ENCODE measurements at places on chromosomes 5 and 9. TPM values are rescaled to one million over a fixed set of nuclear protein-coding genes. Genes with fewer than 3 reads are reported as not detected.
A peak's percentile ranks its signal among the peaks of the same experiment; 100 is the strongest.

DNA sequence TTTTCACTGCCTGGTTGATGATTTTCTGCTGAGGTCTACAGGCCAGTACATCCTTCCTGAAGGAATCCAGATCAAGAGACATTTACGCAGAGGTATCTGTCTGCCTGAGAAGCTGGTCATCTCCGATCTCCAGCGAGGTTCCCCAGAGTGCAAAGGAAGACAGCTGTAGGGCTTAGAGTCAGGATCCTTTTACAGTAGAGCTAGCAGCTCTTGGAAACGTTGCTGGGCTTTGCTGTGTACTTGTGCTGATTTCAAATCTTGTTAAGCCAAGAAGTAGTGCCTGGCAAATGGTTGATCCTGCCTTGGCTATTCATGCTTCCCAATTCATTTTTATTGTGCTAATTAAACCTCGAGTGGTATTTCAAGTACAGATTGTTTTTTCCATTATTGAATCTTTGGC lies 48.9 kb downstream of the NTRK2 start:
- H3K4me1 ChIP-seq: no peaks in the 10 kb centered on the region
- no peak for DNase-seq
- H3K27ac ChIP-seq: no peak overlapping the region
- no peaks in the 10 kb centered on the region for H3K27me3 ChIP-seq
- H3K36me3 ChIP-seq: no peaks in the 10 kb centered on the region
- H3K4me3 ChIP-seq: no peak overlapping the region

GRCh38 chr5:98004463-98004862 lies 769.0 kb upstream of the RGMB start:
- H3K27me3 ChIP-seq: no peaks in the 10 kb centered on the region
- H3K36me3 ChIP-seq: no peaks in the 10 kb centered on the region
- no peaks in the 10 kb centered on the region for H3K4me1 ChIP-seq

DNA sequence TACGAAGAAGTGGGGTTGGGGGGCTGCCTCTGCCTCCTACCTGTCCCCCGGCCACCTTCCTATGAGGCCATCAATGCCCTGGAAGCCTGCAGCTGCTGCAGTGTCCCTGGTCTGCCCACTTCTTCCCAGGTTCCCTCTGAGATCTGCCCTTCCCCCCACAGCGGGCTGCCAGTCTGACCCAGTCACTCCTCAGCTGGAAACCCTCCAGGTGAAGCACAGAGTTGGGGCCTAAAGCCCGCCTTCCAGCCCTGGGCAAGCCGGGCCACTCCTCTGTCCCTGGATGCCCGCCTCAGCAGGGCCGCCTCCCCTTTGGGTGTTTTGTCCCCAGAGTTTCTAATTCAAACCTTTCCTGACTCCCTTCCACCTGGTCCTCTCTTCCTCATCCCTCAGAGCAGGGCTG lies 137.0 kb downstream of the RXRA start:
- no peaks in the 10 kb centered on the region for H3K36me3 ChIP-seq
- no peak for DNase-seq
- no peaks in the 10 kb centered on the region for H3K27me3 ChIP-seq
- no peak overlapping the region for H3K27ac ChIP-seq

DNA sequence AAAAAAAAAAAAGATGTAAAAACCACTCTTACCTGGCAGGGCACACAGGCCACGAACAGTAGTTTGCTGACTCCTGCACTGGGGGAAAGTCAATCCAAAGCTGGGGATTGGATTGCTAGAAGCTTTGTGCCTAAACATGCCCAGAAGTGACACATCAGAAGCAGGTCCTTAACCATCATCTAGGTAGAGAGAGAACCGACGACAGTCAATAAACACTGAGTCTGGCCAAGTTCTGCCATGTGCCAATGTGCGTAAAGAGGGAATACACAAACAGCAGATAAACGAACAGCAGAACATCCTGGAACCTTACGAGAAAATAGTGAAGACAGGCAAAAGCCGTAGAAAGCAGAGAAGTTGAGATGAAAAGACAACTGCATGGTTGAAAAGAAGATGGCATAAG lies 14.9 kb downstream of the SFXN1 start:
- no peak for DNase-seq
- H3K4me1 ChIP-seq: no peaks in the 10 kb centered on the region
- peaks cover 64% of the 10 kb centered on the region for H3K36me3 ChIP-seq
- H3K27ac ChIP-seq: no peak overlapping the region

GRCh38 chr5:61366497-61367240 lies 34.6 kb downstream of the ZSWIM6 start:
- H3K4me1 ChIP-seq: no peaks in the 10 kb centered on the region
- H3K36me3 ChIP-seq: no peaks in the 10 kb centered on the region
- no peak overlapping the region for H3K27ac ChIP-seq
- no peaks in the 10 kb centered on the region for H3K27me3 ChIP-seq

DNA sequence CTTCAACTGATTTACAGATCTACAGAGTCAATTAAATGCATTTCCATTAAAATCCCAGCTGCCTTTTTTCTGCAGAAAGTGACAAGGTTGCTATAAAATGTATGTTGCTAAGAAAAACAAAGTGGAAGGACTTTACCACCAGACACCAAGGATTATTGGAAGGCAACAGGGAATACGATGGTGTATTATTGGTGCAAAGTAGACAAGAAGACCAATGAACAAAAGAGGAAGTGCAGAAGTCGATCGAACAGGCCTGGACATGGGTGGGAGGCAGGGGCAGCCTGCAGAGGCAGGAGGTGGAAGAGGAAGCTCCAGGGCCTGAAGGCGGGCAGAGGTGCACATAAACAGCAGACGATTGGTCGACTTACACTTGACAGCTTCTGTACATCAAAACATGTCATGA lies 10.6 kb upstream of the SLC6A19 start:
- H3K36me3 ChIP-seq: no peaks in the 10 kb centered on the region
- DNase-seq: no peak
- no peak overlapping the region for H3K27ac ChIP-seq
- no peaks in the 10 kb centered on the region for H3K27me3 ChIP-seq
- H3K4me1 ChIP-seq: peaks cover 3% of the 10 kb centered on the region
- H3K4me3 ChIP-seq: no peak overlapping the region

DNA sequence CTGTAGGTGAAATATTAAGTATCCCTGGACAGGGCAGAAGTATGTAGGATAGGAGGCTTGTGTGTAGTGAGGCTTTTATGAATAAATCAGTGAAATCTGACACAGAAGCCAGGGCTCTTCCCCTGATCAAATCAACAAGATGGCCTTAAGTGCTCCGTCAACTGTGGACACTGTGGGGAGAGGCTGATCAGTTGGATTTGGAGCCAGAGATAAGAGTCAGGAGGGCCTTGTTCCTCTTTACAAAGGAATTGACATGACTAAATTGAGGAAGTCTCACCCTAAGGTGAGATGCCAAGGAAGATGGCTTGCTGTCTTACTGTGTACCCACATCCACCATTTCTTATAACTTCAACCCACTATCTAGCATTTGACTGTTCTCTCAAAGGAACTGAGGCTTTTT lies 91.6 kb upstream of the PRRC1 start:
- no peak overlapping the region for H3K27ac ChIP-seq
- H3K27me3 ChIP-seq: no peaks in the 10 kb centered on the region
- H3K4me3 ChIP-seq: no peak overlapping the region
- no peaks in the 10 kb centered on the region for H3K4me1 ChIP-seq
- H3K36me3 ChIP-seq: no peaks in the 10 kb centered on the region

DNA sequence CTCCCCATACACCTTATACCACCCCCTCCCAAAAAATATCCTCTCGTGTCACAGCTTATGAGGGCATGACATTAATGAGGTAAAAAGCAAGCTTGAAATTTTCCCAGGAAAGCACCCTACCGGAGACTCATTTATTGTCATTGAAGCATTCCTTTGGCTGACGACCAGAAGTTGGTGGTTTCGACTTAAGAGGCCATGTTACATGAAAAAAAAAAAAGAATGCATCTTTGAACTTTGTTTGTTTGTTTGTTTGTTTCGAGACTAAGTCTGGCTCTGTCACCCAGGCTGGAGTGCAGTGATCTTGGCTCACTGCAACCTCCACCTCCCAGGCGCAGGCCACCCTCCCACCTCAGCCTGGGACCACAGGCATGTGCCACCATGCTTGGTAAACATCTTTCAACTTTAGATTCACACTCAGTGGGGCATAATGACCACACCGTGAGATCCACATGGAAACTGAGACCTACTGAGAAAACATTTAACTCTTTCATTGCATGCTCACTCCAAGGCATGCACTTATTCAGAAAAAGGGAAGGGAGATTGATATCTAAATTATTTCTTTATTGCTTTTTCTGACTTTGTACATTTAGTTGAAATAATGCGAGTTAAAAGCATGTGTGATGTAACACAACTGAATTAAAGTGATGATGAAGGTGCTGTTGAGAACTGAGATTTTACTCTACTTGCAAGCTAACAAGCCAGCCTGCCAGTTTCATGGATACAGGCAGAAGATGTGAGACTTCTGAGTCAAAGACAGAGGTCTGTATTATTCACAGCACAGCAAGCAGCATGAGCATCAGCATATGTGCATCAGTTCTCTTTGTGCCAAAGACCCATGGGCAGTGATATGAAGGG lies 5.1 kb upstream of the RAB14 start:
- H3K36me3 ChIP-seq: no peaks in the 10 kb centered on the region
- H3K27me3 ChIP-seq: no peaks in the 10 kb centered on the region
- H3K4me1 ChIP-seq: no peaks in the 10 kb centered on the region
- no peak overlapping the region for H3K27ac ChIP-seq

- peak overlapping the region; percentile 81 for H3K27ac ChIP-seq
- peaks cover 27% of the 10 kb centered on the region for H3K4me1 ChIP-seq
- peak; percentile 62 for DNase-seq
- peak overlapping the region; percentile 63 for H3K4me3 ChIP-seq
Observed at GRCh38 chr5:52799358-52799982, 11.8 kb downstream of the ITGA1 start.

- DNase-seq: no peak
- no peaks in the 10 kb centered on the region for H3K36me3 ChIP-seq
- no peak overlapping the region for H3K27ac ChIP-seq
- no peak overlapping the region for H3K4me3 ChIP-seq
- no peaks in the 10 kb centered on the region for H3K27me3 ChIP-seq
Observed at GRCh38 chr9:2050236-2050635, 35.1 kb downstream of the SMARCA2 start.

DNA sequence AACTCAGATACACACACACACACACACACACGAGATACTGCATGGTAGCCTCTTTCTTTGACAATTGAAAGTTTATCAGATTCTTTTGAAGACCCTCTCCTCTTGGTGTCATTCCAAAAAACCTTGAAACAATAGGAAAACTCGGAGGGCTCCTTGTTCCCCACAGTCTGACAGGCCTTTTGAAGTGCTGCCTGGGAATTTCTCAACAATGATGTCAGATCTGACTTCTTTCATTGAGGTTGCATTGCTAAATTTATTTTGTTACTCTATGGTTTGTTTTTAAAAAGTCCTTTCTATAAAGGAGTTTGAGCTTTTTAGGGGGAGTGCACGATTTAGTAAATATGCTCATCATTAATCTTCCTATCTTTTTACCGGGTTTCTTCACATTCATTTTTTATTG lies 583.9 kb downstream of the SEMA5A start:
- H3K27ac ChIP-seq: no peak overlapping the region
- DNase-seq: no peak
- H3K4me3 ChIP-seq: no peak overlapping the region
- H3K4me1 ChIP-seq: no peaks in the 10 kb centered on the region
- H3K27me3 ChIP-seq: no peaks in the 10 kb centered on the region
- no peaks in the 10 kb centered on the region for H3K36me3 ChIP-seq

GRCh38 chr9:97478301-97478981 lies 23.0 kb upstream of the TMOD1 start:
- no peaks in the 10 kb centered on the region for H3K4me1 ChIP-seq
- no peak for DNase-seq
- no peak overlapping the region for H3K4me3 ChIP-seq

DNA sequence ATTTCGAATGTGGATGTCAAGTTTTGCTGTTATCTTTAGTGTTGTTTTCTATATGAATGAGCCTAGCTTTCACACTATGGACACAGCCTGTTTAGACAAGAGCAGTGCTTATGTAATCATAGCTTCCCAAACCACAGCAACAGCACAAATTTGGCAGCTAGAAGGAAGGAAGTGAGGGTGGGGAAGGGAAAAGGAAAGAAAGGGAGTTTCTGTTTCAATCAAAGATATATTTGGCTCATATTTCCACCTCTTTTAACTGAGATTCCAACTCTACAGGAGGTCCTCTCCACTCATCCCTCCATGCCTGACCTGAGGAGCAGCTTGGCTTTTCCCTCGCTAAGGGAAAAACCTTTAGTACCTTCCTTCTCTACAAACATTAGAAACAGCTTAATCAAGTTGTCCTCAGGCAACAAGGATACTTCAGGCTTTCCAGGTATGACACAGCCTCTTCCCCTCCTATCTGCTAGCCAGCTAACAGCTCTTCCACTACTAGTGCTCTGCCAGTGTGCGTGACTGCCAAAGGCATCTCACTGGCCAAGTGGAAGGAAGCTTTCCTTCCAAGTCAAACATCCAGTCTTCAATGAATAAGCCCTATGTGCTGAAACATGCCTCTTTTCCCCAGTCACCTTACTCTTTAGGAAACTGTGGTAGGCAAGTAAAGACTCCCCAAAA lies 268.6 kb upstream of the PTGER4 start:
- DNase-seq: no peak
- H3K36me3 ChIP-seq: no peaks in the 10 kb centered on the region
- peak overlapping the region; percentile 67 for H3K27ac ChIP-seq
- H3K4me1 ChIP-seq: no peaks in the 10 kb centered on the region
- no peak overlapping the region for H3K4me3 ChIP-seq

Gene SRD5A1
- 10.7 TPM for total RNA-seq

Gene ZNF454
- 2.1 TPM for total RNA-seq

Gene TMCO6
- 29.1 TPM for total RNA-seq

Gene P4HA2
- total RNA-seq: 43.6 TPM

Gene CCL19
- total RNA-seq: not detected

Gene SPINK1
- 436 TPM for total RNA-seq

Gene WASHC1
- total RNA-seq: 9.2 TPM

Gene CNTNAP3B
- total RNA-seq: 6.8 TPM

Gene SPATA9
- not detected for total RNA-seq

Gene VPS13A
- total RNA-seq: 81.7 TPM

Data from Peyer's patch (tissue), 4 donors.